NB4 (cell line): ENCODE measurements at places on chromosomes 5 and 9.
A peak's percentile ranks its signal among the peaks of the same experiment; 100 is the strongest.

- no peak for DNase-seq
Observed at GRCh38 chr5:74866596-74867162, 492 bp upstream of the FAM169A start.

DNA sequence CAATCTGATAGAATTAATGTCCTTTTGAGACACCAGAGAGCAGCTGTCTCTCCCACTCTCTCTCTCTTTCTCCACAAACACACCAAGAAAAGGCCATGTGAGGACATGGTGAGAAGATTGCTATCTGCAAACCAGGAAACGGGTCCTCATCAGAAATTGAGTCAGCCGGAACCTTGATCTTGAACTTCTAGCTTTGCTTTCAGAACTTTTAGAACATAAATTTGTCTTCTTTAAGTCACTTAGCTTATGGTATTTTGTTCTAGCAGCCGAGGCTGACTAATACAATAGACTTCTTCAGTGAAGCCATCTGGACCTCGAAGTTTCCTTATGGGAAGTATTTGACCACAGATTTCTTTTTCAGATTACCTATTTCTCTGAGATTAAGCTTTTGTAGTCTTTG, 18.1 kb downstream of the NEUROG1 start:
- DNase-seq, result no peak

DNA sequence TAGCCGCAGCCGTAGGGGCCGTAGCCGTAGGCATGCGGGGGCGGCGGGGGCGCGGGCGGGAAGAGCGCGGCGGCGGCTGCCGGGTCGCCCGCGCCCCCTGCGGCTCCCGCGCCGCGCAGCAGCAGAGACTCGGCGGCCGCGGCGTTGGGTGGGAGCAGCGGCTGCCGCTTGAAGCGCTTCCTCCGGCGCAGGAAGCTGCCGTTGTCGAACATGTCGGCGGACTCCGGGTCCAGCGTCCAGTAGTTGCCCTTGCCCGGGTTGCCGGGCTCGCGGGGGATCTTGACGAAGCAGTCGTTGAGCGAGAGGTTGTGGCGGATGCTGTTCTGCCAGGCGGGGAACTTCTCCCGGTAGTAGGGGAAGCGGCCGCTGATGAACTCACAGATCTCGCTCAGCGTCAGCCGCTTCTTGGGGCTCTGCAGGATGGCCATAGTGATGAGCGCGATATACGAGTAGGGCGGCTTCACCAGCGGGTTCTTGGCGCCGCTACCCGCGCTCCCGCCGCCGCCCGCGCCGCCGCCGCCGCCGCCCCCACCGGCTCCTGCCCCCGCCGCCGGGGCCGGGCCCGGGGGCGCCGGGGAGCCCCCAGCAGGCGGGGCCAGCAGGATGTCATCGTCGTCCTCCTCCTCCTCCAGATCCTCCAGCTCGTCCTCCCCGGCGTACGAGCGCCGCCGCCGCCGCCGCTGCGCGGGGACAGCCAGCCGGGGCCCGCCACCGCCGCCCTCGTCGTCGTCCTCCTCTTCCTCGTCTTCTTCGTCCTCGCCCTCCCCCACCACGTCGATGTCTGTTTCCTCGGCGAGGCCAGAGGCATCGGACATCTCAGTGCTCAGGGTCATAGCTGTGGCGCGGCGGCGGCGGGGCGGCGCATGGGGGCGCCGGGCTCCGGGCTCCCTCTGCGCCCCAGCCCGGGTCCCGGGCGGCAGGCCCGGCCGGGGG, 781 bp downstream of the FOXD1 start:
- DNase-seq, result peak; percentile 72

DNA sequence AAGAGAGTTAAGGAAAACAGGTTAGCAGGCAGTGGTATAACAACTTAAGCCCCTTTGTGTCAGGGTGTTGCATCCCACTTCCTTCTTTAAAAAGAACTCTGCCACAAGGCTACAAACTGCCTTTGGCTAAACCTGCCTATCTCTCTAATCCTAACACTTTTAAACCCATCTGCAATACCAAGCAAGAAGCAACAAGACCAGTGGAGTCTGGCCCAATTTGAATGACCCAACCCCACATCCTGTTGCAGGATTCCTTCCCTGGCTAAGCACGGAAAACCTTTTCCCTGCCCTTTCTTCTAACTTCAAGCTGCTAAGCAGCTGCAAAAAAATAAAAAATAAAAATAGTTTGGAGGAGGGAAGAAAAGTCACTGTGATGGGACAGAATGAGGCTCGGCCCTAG, 27.1 kb downstream of the ABCA1 start:
- no peak for DNase-seq

- DNase-seq, result peak; percentile 62
Observed at GRCh38 chr5:39498278-39498952, 73.6 kb upstream of the DAB2 start.

GRCh38 chr5:28346696-28347095, 1308.3 kb upstream of the CDH9 start:
- no peak for DNase-seq

GRCh38 chr9:27660148-27660547, 86.9 kb upstream of the C9orf72 start:
- DNase-seq, result no peak

- no peak for DNase-seq
Observed at GRCh38 chr5:168260353-168261226, 30.9 kb upstream of the WWC1 start.

DNA sequence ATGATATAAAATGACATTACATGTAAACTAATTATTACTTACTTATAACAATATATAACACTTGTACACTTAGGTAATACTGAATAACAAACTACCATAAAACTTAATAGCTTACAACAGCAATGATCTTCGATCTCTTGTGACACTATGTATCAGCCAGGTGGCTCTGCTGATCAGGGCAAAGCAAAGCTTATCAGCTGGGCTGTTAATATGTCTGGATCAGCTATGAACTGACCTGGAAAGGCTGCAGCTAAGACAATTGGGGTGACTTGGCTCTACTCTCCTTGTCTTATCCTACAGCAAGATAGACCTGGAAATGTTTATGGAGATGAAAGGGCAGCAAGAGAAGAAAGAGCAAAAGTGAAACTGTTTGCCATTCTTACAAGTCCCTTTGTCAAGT, 511.3 kb downstream of the TLR4 start:
- DNase-seq, result no peak

DNA sequence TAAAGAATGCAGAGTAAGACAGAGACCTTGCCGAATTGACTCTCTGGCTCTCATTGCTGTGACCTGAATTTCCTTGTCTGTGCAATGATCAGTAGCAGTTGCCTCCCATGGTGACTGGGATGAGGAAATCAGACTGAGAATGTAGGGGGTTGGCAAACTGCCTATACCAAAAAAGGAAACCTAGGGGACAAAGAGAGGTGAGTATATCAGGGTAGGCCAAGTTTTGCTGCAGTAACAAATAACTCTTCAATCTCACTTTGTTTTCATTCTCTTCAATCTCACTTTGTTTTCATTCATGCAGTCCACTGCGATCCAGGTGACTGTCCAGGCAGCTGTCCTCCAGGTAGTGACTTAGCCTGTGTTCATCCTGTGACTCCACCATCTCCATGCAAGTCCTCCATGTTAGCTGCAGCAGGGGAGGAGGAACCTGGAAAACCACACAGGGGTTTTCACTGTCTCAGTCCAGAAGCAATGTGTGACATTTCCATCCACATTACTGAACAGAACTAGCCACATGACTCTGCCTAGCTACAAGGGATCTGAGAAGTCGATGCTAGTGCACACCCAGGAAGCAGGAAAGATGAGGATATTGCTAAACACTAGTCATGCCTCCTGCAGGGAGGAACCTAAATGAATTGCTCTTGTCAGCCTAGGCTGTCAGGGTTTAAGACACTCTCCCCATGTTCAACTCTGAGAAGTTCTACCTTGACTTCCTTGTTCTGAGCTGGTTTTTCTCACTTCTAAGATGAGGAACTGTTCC, 26.0 kb downstream of the TMEM174 start:
- peak; percentile 34 for DNase-seq

- DNase-seq, result no peak
Observed at GRCh38 chr9:87007711-87008366, 60.5 kb upstream of the GAS1 start.

DNA sequence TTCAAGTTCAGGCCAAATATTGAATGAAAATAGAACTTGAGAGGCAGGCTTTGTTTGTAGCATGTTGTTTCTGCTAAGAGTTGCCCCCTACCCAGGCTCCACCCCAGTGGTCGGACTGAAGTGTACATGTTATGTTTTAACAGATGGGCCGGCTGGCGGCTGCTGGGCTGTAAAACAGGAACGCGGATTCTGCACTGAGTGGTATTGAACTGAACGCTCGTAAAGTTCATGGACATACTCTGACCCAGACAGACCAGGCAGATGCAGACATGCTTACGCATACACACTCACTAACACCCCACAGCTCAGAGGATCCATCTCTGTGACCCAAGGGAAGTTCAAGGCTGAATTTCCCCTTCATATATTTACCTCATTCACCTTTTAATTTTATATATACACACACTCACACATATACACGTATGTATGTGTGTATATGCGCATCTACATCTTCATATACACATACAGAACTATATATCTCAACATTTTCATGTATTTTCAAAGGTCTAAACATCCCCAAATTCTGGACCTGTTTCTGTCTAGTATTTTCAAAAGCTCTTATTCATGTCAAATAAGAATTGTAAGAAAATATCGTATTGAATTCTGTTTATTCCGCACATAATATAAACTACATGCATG, 1.4 kb downstream of the MARCHF3 start:
- peak; percentile 84 for DNase-seq

DNA sequence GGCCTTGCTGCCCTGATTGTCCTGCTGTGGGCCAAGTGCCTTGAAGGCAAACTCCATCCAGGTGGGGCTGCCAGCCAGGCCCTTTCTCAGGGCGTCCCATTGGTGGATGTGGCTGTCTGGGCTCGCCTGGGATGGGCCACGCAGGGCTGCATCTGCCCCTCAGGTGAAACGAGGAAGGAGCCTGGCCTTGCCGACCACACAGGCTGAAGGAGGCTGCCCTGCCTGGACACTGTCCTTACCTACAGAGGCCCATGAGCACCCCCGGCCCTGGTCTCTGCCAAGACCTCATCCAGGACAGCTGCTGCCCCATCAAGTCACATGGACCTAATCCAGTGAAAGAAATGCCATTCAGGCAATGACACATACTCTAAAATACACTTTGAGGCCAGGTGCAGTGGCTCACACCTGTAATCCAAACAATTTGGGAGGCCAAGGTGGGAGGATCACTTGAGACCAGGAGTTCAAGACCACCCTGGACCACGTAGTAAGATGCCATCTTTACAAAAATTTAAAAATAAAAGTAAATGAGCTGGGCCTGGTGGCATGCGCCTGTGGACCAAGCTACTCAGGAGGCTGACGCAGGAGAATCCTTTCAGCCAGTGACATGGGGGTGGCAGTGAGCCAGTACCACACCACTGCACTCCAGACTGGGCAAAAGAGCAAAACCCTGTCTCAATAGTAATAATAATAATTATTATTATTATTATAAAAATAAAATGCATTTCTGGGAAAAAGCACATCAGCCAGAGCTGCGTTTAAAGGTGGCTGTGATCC, 33.9 kb downstream of the PNPLA7 start:
- DNase-seq, result no peak

GRCh38 chr9:84781931-84782866, 112.7 kb downstream of the NTRK2 start:
- no peak for DNase-seq

DNA sequence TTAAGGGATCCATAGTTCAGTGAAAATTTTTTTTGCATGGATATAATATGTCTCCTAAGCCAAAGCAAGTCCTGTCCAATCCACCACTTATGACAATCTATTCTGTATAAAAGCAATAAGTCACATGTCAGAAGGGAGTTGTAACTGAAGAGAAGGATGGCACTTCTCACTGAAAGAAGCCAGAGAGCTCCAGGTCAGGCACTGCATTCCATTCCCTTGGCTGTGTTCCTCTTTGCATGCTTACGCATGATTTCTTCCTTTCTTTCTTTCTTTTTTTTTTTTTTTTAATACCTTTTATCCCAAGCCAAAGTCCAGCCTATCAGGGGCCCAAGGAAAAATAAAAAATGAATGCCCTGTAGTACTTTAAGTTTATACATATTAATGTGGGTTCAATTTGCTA, 39.8 kb downstream of the MAMDC2 start:
- DNase-seq, result no peak

DNA sequence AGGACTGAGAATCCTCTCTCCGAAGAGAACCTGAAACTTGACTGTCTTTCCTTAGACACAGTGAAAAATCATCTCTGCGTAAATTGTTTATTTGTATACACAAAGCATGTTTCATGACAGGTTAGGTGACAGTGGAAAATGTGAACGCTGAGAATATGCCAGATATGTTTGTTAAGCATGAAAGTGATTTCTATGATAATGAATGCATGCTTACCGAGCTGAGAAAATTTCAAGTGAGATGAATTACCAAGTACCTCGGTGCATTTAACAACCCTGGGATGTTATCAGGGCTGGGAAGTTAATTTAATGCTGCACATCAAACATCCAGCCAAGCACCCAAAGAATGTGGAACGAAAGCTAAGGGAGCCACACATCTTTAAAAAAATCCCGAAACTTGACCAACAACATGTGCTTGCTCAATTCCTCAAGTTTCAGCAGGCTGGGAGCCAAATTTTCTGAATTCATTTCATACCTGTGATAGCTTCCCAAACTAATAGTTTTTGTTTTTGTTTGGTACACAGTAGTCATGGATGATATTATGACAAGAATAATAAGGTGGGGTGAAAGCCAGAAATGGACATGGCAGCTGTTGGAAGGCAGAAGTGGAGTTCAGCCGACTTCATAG, 336.9 kb downstream of the ARHGEF28 start:
- DNase-seq, result no peak

DNA sequence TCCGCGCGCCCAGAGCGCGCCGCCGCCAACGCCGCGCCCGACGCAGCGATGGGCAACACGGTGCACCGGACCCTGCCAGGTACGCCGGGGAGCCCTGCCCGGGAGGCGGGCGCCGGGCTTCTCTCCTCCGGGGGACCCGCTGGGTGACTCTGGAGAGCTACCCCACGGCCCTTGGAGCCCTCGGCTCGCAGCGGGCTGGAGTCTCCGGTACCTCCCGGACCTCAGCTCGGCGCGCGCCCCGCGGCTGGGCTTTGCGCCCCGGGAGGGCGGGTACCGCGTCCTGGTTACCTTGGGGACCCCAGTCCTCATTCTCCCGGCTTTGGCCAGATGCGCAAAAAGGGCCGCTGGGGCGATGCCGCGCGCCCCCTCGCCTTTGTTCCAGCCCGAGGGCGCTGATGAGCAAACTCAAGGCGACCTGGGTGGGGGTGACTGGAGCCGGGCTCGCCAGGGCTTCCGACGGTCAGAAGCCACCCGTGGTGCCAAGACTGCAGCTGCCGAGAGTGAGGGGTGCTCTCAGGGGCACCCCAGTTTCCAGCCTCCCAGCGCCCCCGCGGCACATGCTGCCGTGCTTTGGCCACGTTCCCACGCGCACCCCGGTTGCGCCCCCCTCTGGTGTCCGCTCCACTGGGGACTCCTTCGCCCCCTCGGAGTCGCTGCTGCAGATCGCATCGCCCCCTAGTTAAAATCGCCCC, 442 bp downstream of the NEURL1B start:
- no peak for DNase-seq

GRCh38 chr5:143537056-143537455, 133.6 kb upstream of the NR3C1 start:
- DNase-seq, result no peak

- DNase-seq, result no peak
Observed at GRCh38 chr5:62314213-62314830, 8.3 kb downstream of the KIF2A start.
